ENCODE measurements at places on chromosomes 3 and 15.

DNA sequence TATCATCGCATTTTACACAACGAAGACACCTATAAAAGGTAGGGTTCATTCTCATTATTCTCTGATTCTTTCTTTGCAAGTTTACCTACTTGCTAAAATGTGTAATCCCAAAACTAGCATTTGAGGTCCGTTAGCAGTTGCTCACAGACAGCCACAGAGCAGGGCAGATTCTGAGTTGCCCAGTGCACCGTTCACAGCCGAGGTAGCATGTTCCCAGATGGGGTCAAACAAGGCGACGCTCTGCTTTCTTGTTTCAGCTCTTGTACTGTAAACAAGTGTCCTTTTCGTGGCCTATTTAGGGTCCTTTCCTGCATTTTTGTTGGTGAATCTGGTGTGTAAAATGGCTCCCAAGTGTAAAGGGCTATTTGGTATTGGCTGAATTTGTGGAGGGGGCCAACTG is 3.1 kb downstream of the PPP1R2 start:
- peak; percentile 74 for DNase-seq

- no peak for DNase-seq
These were observed 945.6 kb upstream of the GBE1 start for GRCh38 chr3:82707035-82707434.

- DNase-seq, result peak; percentile 31
These were observed 559 bp upstream of the LRRN1 start for GRCh38 chr3:3798631-3799113.

DNA sequence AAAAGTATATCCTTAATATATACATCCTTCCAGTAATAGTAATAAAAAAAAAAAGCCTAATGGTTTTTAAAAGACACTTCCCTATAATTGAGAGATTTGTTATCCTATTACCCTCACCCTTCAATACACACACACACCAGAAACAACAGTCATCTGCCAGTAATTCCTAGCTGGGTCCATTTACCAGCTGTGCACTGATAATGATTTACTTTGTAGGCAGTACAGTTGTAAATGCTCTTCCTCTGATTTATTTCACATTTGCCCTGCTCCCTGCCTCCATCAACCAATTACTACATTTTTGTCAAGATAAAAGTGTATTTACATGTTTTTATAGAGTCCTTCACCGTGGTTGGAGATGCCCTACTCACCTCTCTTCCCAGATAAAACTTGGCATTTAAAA is 12.4 kb downstream of the TPM1 start:
- DNase-seq, result no peak

- peak; percentile 48 for DNase-seq
These were observed 9.6 kb downstream of the OSBPL11 start for GRCh38 chr3:125585595-125586223.

GRCh38 chr3:196501316-196502044 is 2.1 kb downstream of the RNF168 start:
- DNase-seq, result peak; percentile 52

DNA sequence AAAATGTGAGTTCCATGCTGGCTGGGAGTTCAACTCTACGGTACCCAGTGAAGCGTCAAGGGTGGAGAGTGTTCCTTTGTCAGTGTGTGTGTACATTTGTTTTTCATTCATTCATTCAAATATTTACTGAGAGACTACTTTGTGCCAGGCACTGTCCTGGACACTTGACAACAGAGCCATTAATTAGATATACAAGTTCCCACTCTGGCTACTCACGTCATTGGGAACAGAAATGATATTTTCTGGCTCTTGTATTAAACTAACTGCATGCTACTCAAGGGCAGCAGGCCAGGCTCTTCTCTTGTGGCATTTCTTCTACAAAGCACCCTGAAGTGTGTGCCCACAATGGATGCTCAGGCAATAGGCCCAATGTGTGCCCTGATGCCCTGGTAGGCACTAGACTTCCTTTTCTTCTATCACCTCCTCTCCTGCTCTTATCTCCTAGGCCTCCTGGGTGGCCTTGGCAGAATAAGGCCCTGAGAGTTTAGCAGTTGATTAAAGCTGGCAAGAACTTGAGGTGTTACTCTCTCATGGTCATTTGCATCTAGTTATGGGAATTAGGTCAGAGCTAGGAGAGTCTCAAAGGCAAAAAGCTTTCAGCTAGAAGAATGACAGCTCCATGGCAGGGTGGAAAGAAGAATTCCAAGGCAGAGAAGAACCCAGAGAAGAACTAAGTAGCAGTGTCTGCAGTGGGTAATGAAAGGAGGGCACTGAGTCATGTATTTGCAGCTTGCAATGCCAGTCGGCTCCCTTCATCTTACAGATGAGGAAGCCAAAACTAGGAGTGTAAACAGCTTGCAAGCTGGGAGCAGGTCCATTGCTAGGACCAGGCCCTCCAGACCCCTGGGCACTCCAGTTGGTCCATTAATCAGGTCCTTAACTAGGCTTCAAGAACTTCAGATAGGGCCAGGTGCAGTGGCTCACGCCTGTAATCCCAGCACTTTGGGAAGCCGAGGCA is 14.0 kb upstream of the SMAD3 start:
- no peak for DNase-seq

DNA sequence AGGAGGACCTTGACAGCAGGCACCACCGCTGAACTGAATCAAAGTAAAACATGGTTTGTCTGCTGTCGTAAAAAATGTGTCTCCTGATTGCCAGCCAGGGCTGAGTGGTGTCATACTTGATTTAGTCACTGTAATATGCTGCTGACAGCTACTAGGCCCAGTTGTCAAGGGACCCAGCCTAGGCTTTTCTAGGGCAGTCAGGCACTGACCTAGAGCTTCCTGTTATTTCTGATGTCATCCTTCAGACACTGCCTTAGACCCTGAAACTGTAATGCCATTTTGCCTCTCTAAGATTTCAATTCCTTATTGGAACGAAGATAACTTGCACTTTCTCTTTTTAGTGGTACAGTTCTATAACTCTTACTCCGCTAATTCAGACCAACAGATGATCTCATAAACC is 2.6 kb upstream of the MRPL3 start:
- no peak for DNase-seq

GRCh38 chr3:110413266-110413665 is 658.4 kb upstream of the NECTIN3 start:
- no peak for DNase-seq

GRCh38 chr15:24682002-24682401 is 6.4 kb downstream of the NPAP1 start:
- DNase-seq, result no peak

DNA sequence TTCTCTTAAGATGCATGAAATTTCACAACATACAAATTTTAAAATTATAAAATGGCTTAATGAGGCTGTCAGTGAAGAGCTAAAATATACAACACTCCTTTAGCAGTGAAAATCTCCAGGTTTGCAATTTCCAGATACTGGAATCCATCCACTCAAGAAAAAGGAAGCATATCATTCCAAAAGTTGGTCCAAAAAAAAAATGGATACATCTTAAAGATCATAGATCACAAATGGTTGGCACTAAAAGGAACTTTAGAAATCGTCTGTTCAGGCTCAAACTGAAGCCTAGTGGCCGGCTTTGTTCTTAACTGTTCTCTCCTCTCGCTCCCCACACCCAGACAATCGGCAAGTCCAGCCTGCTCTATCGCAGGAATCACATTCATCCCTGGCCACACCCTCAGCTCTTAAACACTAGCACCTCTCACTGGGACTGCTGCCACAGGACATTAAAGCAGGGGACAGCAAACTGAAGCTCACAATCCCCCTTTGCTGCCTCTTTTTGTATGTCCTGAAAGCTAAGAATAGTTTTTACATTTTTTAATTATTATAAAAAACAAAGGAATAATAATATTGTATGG is 130.3 kb upstream of the CDIN1 start:
- no peak for DNase-seq

DNA sequence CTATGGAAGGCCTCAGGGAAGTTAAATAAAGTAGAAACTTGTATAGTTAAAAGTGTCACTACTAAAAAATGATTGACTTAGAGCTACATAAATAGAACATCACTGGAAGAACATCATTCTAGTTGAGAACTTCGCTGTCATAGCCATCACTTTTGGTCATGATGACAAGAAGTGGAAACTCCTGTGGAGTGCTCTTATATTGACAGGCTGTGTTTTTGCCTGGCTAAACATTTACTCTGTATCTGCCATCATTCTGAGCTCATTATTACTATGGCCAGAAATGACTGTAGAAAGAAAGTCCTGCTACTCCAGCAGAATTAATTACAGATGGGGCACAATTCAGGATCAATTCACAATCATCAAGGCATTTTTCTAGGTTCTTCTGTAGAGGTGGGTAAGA is 165.1 kb upstream of the GOLIM4 start:
- no peak for DNase-seq

DNA sequence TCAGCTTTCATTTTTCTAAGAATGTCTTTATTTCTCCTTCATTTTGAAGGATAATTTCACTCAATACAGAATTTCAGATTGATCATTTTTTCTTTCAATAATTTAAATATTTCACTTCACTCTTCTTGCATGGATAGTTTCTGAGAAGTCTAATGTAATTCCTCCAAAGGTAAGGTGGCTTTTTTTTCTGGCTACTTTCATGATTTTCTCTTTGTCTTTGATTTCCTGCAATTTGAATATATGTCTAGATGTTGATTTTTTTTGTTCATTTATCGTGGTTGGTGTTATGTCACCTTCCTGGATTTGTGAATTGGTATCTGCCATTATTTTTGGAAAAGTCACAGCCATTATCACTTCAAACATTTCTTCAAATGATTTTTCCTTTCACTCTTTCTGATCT is 14.6 kb upstream of the MCF2L2 start:
- no peak for DNase-seq

DNA sequence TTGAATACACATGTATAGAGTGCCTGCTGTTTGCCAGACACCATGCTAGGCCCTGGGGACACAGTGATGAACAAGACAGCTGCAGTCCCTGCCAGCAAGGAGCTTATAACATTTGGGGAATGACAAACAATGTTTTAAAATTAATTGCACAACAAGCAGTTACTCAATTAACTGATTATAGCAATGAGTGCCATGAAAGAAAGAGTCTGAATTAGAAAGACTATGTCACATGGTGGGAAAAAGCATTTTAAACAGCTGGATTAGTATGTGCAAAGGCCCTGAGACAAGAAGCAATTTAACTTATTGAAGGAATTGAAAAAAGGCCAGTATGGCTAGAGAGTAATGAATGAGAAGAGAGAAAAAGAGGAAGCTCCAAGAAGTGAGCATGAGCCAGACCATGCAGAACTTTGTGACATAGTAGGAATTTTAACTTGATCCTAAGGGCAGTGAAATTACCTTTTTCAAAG is 64.5 kb upstream of the PLXNA1 start:
- DNase-seq, result no peak

- DNase-seq, result no peak
These were observed 33.7 kb upstream of the TEX264 start for GRCh38 chr3:51637144-51637940.

- DNase-seq, result peak; percentile 84
These were observed at the start of gene YEATS2 for GRCh38 chr3:183697610-183698317. Gene YEATS2, plus strand, starts transcription at chr3:183697797. Its CDS starts 17,366 bp downstream, at chr3:183715163.

DNA sequence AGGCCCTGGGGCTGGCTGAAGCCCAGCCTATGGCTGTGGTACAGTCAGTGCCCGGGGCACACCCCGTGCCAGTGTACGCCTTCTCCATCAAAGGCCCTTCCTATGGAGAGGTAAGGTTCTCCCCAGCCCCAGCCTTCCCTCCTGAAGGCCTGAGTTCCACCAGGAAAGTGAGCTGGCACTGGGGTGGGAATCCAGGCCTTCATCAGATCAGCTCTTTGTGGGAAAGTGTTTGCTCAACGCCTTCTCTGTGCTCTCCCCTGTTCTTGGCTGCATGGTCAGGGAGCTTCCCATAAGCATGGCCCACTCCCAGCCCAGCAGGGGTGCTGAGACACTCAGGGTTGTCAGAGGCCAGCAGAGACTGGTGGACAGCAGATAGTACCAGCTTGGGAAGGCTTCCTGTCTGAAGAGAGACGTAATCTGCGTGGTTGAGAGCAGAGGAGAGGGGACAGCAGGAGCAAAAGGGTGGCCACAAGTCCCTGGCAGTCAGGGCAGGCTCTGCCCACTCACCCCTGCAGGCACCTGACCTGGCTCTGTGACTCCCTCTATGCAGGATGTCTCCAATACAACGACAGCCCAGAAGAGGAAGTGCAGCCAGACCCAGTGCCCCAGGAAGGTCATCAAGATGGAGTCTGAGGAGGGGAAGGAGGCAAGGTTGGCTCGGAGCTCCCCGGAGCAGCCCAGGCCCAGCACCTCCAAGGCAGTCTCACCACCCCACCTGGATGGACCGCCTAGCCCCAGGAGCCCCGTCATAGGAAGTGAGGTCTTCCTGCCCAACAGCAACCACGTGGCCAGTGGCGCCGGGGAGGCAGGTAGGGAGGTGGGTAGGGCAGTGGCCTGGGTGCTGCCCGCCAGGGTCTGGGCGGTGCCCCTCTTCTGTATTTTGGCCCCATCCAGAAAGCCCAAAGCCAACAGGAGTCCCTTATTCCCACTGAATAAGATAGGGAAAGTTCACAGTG is 38.4 kb downstream of the PML start:
- no peak for DNase-seq

DNA sequence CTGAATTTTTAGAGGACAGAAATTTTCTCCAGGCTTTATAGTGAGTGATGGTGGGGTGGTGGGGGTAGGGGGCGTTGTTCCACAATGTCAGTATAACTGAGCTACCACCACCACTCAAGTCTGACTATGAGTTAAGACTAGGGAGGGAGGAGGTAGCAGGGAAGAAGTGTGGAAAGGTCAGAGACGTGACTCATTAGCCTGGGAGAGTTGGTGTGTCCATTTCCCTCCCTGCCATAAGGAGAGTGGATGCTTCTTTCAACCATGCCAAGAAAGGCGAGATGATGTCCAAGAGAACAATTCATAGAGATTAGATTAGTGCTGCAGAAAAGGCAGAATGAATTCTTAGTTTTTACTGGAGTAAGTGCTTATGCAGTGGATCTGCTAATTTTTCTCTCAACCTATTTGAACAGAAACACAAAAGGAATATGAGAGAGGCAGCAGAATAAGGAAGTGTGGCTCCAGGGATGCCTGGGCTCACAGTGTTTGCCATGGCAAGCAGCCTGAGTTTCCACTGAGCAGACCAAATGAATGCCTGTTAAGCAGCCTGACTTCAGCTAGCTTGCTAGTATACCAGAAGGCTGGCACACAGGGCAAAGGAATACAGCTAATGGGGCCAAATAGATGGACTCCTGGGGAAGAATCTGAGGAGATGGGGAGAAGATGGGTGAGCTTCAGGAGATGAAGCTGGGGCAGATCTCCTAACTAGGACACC is 708.9 kb downstream of the NTRK3 start:
- DNase-seq, result no peak

DNA sequence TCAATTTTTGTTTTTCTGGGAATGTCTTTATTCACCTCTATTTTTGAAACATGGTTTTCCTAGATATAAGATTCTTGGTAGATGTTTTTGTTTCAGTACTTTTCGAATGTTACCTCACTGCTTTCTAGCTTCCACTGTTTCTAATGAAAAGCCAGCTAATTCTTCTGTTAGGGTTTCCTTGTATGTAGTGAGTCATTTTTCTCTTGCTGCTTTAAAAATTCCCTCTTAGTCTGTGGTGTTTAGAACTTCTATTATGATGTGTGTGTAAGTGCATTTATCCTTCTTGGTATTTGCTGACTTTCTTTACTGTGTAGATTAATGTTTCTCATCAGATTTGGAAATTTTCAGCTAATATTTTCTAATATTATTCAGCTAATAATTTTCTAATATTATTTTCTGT is 151.1 kb upstream of the OSTN start:
- no peak for DNase-seq

GRCh38 chr3:128813097-128813496 is 66.3 kb upstream of the ACAD9 start:
- DNase-seq, result no peak

All from activated CD4-positive, alpha-beta T cell treated with anti-CD3 and anti-CD28 coated beads, Interleukin-10, Interleukin-2, amounts not matched to agents 100 ng/mL and 50 ng/mL, durations not matched to agents 16 hours and 8 hours (primary cell).